ENCODE measurements at places on chromosomes 4 and X. TPM values are rescaled to one million over a fixed set of nuclear protein-coding genes. Genes with fewer than 3 reads are reported as not detected.

ARR3 gene
- total RNA-seq: not detected

PABPC1L2A gene
- not detected for total RNA-seq

RAB41 gene
- total RNA-seq: not detected

OPN1LW gene
- total RNA-seq: not detected

NOX1 gene
- not detected for total RNA-seq

KIT gene
- 1.1 TPM for total RNA-seq

GASK1B gene
- total RNA-seq: 88.6 TPM

ATP1B4 gene
- not detected for total RNA-seq

LNX1 gene
- total RNA-seq: 2.9 TPM

TRMT10A gene
- total RNA-seq: 5.1 TPM

FAM53A gene
- 16.4 TPM for total RNA-seq

AR gene
- 1.6 TPM for total RNA-seq

MAP3K15 gene
- not detected for total RNA-seq

NDST3 gene
- not detected for total RNA-seq

NDNF gene
- under 0.01 TPM for total RNA-seq

APLN gene
- 31.4 TPM for total RNA-seq

COL4A6 gene
- total RNA-seq: 0.18 TPM

MXRA5 gene
- not detected for total RNA-seq

RAB9B gene
- total RNA-seq: 2.4 TPM

TCEAL2 gene
- not detected for total RNA-seq

C4orf17 gene
- not detected for total RNA-seq

KLB gene
- total RNA-seq: not detected

NUP62CL gene
- not detected for total RNA-seq

GAGE1 gene
- not detected for total RNA-seq

NAP1L3 gene
- 1.8 TPM for total RNA-seq

TMEM144 gene
- 1.4 TPM for total RNA-seq

PNMA3 gene
- 0.32 TPM for total RNA-seq

TLR1 gene
- 1.6 TPM for total RNA-seq

GDPD2 gene
- total RNA-seq: not detected

MAGEA9B gene
- total RNA-seq: not detected

FGD1 gene
- 6.5 TPM for total RNA-seq

ATP7A gene
- total RNA-seq: 7.4 TPM

UGT2B7 gene
- total RNA-seq: not detected

VGLL1 gene
- total RNA-seq: not detected

IRF2 gene
- total RNA-seq: 28.5 TPM

TRPC5OS gene
- not detected for total RNA-seq

ZNF157 gene
- total RNA-seq: not detected

CACNA1F gene
- not detected for total RNA-seq

TBC1D19 gene
- 10.9 TPM for total RNA-seq

SHROOM3 gene
- total RNA-seq: 8.9 TPM
